ENCODE measurements at places on chromosomes 16 and 17.

DNA sequence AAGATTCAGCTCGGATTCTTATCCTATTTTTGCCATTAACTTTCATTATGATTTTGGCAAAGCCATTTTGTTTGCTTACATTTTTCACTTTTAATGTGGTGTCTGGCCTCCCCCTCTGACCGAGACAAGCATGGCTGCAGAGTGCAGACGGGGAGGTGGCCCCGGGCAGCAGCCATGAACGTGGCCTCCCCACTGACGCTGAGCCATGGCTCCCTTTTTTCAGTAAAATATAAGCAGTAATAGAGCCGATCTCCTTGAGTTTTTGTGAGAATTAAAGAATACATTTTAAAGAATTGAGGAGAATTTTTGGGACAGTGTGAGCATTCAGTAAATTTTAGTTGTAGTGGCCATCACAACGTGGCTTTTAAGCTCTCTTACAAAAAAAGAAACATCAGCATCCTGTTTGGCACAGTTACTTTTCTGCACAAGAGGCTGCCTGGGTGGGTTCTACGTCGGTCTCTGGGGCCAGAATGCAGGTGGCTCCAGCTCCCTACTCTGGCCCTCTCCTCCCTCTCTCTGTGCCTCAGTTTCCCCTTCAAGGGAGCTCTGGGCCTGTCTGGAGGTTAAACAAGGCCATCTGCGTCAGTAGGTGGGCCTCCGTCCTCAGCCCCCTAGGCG, 68.8 kb upstream of the ZNF750 start:
- no peak for DNase-seq

- DNase-seq, result no peak
Observed at GRCh38 chr17:36650096-36650775, 48.9 kb downstream of the MRM1 start.

GRCh38 chr16:56532714-56533113, 12.9 kb upstream of the BBS2 start:
- no peak for DNase-seq

DNA sequence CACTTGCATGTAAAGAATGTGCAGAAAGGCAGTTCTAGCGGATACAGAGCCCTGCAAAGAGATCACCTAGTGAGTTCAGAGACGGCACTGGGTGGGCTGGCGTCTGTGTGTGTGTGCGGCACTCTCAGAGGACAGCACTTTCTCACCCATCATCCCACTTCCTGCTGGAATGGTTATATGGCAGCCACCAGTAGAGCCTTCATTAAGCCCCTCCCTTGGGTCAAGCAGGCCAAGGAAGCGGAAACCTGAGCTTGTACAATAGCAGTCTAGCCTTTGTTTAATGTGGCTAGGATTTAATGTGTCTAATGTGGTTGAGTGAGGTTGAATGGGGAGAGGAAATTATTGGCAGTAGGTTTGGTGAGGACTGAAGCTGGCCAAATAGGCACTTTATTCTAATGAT, 88.3 kb upstream of the ELAC2 start:
- DNase-seq, result no peak

- DNase-seq, result no peak
Observed at GRCh38 chr16:56057151-56057550, 134.1 kb upstream of the GNAO1 start.

Data from fibroblast of mammary gland (primary cell).